ENCODE measurements at places on chromosomes 6 and 20.

DNA sequence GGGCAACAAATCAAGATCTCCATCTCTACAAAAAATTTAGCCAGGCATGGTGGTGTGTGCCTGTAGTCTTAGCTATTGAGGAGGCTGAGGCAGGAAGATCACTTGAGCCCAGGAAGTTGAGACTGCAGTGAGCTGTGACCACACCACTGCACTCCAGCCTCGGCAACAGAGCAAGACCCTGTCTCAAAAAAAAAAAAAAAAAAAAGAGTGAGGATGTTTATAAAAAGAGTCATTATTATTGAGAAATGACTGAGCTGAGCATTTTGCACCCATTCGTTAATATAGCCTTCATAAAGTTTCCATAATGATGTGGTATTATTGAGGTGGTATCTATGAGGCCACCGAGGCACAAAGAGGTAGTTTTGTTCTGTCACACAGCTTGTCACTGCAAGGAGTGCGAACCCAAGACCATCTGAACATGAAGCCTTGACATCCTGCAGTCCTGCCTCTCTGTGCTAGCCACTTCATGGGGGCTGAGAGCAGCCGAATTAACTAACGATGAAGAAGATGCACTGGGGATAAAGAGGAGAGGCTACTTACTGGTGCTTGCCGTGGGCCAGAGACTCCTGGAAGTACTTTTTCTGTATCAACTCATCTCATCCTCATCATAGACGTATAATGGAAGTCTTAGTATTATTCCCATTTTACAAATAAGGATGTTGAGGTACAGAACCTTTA is 175.5 kb downstream of the BCAS1 start:
- no peak for DNase-seq

GRCh38 chr6:155274106-155274505 is 10.3 kb downstream of the CLDN20 start:
- DNase-seq: no peak

DNA sequence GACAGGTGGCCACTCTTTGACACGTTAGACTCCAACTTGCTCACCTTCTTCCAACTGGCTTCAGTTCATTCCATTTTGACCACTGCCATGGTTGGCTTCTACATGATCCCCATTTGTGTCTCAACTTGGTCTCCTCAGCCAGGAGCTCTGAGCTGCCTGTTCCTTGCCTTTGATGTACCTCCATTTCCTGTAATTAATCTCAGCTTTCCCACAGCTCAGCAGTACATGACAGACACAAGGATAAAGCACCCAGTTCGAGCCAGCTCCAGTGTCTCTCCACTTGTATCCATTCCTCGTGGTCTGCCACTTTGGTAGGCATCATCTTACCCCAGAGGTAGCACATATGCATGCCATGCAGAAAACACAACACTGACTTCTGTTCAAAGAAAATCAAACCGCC is 161.0 kb downstream of the TSHZ2 start:
- peak; percentile 4 for DNase-seq

DNA sequence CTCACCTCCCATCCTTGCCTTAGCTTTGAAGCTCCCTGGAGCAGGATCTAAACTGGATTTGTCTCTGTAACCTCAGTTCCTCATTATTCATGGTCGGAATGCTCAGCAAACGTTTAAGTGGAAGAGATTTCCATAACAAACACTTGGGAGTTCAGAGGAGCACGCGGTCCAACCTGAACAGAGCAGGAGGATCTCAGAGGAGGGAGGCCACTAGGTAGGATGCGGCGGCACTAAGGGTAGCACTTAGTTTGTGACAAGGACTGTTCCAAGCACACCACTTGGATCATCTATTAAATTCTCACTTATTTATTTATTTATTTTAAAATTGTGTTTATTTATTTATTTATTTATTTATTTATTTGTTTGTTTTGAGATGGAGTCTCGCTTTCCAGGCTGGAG is 13.3 kb upstream of the CCN5 start:
- DNase-seq: no peak

DNA sequence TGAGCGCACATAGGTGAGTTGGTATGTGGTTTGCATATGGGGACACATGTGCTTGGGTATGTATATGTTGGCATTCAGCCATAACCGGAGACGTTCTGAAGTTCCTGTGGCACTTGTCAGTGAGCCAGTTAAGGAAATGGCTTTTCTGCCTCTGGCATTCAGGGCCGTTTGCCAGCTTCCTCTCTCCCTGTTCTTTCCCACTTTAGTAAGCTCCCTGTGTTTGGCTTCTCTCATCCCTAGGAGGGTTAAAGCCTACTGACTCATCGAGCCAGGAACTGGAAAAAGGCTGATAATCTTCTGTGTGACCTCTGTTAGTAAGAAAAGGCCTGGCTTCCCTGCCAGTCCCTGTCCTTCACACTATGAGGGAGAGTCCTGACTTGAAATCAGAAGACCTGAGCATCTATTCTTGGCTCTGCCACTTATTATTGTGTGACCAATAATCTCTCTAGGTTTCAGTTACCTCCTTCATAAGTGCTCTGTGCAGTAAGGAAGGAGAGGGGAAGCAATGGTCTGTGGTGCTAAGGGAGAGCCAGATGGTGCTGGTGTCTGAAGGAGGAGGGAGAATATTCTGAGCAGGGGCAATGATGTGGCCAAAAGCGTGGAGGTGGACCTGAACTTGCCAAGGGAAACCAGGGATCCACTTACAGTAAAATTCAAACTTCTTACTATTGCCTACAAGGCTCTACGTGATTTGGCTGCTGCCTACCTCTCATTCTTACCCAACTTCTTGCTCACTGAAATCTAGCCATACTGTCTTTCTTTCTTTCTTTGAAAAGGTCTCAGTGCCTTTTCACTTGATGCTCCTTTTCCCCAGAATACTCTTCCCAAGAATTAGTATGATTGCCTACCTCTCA is 31.4 kb downstream of the ACSS2 start:
- DNase-seq: no peak

DNA sequence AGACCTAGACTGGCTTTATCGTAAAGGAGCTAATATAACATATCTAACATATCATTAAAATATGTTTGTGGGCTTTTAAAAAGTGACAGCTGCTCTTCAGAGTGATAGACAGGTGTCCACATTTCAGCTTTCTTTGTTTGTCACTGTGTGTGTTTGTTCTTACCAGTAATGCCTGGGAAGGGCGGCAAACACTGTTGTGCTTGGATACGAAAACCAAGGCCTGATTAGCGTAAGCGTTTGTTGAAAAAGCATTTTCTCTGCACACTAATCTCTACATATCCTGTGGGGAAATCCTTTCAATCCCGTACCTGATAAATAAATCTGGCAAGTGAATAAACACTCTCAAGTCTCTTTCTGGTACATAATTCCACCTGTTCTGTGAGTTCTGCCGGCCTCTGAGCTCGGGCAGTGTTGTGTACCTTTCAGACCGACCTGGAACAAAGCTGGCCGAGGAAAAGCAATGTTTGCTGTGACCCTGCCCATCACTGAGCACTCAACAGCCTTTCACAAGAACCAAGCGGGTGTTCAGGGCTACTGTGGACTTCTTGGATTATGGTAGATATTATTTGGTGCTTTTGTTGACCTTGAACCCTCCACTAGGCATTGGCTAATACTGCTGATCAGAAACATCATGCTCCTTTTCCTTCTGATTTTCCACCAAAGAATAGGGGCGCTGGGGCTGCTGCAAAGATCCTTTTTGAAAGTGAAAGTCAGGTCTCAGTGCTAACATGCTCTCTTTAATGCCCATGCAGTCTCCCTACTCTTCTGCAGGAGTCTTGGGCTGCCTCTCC is 100.4 kb downstream of the CD83 start:
- peak; percentile 5 for DNase-seq

GRCh38 chr6:112155886-112156285 is 68.5 kb downstream of the FAM229B start:
- no peak for DNase-seq

GRCh38 chr6:31718265-31718664 is 3.1 kb downstream of the LY6G6D start:
- peak; percentile 94 for DNase-seq

DNA sequence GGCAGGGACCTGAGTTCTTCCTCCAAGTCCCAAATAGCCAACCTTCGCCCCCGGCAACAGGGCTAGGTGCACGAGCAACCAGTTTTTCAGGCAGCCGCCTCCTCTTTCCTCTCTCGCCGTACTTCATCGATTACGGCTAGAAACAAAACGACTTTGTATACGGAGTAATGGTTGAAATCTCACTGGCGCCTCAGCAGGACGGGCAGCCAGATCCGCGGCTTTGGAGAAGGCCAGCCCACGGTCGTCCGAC is 333 bp upstream of the SMIM13 start:
- DNase-seq: no peak

DNA sequence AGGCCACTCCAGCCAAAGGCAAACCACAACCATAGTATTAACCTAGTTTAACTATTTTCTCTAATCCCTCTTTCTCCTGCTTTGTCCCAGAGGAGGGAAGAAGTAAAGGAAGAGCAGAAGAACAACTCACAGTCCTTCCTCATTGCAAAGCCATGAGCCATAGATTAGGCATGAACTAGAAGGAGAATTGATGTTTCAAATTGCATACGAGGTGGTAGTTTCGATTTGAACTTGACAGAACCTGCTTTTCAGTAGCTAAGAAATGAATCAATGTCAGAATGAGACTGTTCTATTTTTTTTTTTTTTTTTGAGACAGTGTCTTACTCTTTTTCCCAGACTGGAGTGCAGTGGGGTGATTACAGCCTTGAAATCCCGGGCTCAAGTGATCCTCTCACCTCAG is 48.3 kb downstream of the PROKR2 start:
- DNase-seq: no peak

GRCh38 chr6:164398647-164399046 is 910.8 kb downstream of the C6orf118 start:
- no peak for DNase-seq

- peak; percentile 41 for DNase-seq
These were observed 21.3 kb upstream of the HFE start for GRCh38 chr6:26065952-26066380.

DNA sequence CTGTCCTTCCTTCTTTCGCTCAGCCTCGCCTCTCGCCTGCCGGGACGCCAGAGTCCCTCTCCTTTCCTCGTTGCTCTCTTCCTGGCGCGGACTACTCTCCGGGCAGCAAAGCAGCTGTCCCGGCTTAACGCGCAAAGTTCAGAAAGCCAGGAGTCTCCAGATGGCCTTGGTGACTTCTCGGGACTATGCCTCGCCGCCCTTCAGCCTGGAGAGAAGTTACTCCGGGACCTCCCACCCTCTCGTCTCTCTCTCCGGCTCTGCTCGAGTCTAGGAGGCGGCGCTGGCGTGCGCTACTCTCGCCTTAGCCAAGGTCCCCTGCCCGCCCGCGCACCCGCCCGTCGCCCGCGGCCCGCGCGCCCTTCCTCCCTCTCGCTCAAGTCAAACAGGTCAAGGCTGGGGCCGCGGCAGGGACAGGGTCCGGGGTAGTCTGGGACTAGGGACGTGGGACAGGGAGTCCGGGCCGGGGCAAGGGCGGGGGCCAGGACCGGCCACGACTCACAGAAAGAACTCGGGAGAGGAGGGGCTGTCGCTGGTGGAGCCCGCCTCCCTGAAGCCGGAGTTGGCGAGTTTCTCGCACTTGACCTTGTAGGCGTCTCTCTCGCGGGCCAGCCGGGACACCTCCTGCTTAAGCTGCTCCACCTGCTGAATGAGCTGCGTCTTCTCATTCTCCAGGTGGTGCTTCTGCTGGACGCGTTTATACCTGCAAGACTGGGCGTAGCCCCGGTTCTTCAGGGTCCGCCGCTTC is 1.5 kb downstream of the MAFB start:
- no peak for DNase-seq
